NCI-H526 (cell line): ENCODE measurements at places on chromosomes 16 and 17.

GRCh38 chr16:17369421-17370222 is 101.1 kb downstream of the XYLT1 start:
- no peak for DNase-seq

DNA sequence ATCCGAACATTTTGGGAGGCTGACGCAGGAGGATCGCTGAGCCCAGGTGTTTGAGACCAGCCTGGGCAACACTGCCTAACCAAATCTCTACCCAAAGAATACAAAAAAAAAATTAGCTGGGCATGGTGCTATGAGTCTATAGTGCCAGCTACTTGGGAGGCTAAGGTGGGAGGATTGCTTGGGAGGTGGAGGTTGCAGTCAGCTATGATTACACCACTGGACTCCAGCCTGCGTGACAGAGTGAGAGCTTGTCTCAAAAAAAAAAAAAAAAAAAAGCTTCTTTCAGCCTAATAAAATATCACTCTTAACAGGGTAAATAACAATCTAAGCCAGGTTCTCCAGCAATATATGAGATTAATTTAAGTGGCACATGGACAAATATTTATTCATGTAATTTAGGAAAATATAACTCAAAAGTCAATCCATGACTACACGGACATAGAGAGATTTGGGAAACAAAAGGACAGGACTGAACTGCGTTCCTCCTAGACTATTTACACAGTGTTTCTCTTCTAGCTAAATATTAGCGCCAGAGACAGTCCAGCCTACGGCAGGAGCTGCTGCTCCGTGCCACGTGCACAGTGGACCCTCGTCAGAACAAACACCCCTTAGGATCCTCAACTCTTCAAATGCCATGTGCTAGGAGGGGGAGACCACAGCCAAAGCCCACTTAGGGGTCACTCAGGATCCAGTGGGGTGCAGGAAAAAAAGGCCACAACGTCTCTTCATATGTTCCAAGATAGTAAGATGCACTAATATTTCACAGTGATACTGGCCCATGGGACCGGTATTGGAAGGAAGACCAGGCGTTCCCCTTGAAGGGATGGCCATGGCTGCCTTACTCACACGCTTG is 8.7 kb downstream of the USP36 start:
- DNase-seq: no peak

DNA sequence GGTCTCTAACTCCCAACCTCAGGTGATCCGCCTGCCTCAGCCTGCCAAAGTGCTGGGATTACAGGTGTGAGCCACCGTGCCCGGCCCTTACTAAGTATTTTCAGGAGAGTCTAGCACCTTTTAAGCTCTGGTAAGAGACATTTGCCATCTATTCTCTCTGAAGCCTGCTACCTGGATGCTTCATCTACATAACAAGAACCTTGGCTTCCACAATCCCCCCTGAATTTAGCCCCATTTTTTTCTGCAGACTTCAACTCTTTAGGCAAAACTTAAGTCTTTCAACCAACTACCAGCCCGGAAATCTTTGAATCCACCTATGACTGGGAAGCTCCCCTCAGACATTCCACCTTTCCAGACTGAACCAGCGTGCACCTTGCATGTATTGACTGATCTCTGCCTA is 14.0 kb upstream of the UBE2I start:
- no peak for DNase-seq

DNA sequence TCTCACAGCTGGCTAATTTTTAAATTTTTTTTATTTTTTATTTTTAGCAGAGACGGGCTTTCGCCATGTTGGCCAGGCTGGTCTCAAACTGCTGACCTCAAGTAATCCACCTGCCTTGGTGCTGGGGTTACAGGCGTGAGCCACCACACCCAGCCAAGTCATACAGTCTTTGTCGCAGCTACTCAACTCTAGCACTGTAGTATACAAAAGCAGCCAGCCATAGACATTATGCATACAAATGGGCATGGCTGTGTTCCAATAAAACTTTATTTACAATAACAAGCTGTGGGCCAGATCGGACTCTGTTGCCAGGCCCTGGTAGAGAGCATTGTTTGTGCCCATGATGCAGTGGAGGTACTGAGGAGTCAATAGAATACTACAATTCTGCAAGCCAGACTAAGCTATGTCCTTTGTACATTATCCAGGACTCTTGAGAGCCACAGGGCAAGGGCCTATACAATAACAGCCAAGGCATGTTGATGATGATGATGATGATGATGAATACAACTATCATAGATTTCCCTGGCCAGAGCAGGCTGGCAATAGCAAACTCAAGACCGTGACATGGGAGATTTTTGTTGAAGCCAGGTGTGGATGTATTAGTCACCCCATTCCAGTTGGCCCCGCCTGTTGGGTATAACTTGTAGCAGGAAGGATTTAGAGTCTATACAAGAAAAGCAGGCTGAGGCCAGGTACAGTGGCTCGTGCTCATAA is 101.8 kb downstream of the MYH11 start:
- DNase-seq: no peak

DNA sequence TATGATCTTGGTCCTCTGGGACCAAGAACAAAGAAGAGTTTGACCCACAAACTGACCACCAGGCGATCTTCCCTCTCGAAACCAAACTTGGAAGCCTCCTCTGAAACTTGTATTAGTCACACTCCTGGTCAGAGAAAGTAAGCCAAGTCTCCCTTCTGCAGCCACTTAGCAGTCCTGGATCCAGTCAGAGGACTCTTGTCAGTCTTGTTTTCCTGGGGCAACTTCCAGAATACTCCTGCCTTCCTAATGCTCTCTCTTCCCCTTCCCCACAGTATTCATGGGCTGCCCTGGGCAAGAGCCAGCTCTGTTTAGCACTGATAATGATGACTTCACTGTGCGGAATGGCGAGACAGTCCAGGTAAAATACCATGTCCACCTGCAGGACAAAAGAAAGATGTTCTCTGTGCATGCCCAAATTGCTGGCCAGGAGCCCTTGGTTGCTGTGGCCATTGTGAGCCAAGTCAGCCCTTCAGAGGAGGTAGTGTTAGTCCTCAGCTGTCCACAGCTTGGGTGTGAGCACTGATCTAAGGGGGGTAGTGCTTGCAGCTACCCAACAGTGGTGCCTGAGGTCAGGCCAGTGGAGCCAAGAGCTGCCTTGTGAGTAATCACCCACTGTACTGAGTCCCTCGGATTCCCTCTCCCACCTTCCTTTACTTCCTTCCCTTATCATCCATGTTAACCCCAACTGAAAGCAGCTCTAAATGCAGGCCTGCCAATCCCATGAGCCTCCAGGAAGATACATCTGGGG is 31.2 kb downstream of the CDH3 start:
- DNase-seq: no peak

GRCh38 chr17:60451071-60451470 is 28.8 kb downstream of the CHCT1 start:
- no peak for DNase-seq
